Large intestine (tissue), 12 donors: ENCODE measurements at places on chromosomes 2 and 18.

- no peak for DNase-seq
Observed at GRCh38 chr2:109438773-109439389, 174.9 kb downstream of the SEPTIN10 start.

DNA sequence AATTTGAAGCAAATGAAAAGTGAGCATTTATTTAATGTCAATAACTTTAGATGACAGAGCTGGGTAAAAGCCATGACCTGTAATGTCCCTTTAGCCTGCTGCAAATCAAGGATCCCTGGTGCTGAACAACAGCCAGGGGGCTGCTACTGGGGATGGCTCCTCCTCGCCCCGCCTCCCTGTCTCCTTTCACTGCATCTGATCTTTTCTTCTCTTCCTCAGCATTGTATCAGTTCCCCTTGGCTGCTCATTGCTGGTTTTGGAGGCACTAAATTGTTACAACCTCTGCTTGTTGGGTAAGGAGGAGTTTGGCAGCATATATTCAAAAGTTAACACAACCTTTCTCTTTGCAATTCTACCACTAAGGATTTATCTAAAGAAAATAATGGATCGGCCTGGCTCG lies 236.3 kb upstream of the ID2 start:
- DNase-seq = no peak

DNA sequence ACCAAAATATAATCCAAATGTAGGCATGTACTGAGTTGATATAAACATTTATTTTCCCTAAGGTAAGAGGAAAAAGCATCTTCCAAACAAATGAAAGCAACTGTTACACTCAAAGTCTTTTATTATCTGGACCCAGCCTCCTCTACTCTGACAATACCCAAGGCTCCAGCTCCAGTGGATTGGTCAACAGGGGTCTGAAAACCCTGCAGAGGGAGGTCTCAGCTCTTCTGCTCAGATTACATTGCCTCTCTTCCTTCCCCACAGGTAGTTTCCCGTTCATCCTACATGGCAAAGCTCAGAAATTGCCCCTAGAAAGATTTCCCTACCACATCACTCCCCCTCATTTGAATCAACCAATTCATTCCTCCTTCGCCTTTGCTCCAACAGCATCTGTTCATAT lies 457.0 kb downstream of the METTL4 start:
- DNase-seq = no peak

DNA sequence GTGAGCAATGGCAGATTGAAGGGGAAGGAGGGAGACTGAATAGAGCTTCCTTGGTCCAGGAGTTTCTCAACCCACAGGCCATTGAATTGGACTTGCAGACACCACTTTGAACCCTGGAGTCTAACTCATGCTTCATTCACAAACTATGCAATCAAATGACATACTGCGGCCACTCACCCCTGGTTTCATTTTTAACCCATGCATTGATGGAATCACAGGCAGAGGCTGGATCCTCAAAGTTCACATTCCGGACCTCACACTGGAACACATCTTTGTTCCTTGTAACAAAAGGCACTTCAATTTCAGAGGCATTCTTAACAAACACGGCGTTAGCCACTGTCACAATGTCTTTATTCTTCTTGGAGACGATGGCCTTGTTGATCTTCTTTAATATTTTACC lies 40.7 kb downstream of the MRPL44 start:
- DNase-seq = peak; percentile 70

DNA sequence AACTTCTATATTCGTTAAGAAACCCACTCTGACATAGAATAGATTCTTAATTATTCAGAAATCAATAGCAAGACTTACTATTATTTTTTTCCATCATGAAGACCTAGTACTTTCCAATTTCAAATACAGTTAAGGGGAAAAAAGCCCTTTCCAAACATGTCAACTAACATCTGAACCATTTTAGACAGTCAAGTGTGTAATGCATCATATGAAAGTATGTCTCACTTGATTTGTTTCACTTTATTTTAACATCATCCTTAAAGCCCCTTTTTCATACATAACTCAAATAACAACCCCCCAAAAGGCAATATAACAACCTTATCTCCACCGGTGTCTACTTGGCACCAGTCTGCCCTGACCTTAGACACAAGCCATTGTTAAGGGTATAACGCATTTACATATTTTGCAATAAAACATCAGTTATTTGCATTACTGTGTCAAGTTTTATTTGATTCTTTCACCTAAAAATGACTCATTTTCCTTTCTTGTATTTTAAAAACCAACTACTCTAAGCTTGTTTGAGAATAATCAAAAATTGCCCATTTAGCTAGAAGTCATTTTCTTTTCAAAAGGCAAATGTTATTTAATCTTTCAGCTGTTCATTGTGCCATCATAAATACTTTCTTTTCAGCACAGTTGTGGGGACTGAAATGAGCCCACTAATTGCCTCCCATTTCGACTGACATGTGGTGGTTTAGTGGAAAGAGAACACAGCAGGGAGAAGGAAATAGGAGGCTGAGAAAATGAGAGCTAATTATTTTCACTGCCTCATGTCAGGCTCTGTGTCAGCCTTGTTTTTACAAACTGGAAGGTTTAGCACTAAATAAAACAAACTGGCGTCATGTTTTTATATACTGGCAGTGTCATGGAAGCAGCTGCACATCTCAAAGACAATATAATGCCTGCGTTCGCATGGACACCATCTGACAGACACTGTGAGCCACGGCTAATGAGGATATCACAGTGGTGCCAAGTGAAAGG lies 104.7 kb upstream of the CDCA7 start:
- no peak for DNase-seq

- no peak for DNase-seq
Observed at GRCh38 chr2:74099835-74100234, 47.9 kb downstream of the BOLA3 start.

- no peak for DNase-seq
Observed at GRCh38 chr2:6878549-6878948, 972 bp downstream of the RSAD2 start.
